Mesothelial cell of epicardium (in vitro differentiated cells): ENCODE measurements at places on chromosomes 5 and 9.

GRCh38 chr9:88936668-88937067 lies 54.6 kb upstream of the S1PR3 start:
- no peak for DNase-seq

DNA sequence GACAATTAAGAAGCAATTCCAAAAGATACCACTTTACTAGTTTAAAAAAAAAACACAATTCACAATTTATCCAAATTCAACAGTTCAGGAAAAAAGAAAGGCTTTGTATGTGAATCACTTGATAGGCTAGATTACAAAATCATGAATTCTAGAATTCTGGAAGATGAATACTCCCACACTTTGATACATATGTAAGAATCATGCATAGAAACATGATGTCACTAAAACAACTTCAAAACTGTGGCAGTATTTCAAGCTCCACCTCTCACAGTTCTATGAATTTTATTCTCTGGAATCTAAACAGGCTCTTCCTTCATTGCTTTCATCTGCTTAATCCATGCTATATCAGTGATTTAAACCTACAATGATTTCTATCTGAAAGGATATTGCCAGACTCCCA lies 51.0 kb downstream of the GNAQ start:
- no peak for DNase-seq

DNA sequence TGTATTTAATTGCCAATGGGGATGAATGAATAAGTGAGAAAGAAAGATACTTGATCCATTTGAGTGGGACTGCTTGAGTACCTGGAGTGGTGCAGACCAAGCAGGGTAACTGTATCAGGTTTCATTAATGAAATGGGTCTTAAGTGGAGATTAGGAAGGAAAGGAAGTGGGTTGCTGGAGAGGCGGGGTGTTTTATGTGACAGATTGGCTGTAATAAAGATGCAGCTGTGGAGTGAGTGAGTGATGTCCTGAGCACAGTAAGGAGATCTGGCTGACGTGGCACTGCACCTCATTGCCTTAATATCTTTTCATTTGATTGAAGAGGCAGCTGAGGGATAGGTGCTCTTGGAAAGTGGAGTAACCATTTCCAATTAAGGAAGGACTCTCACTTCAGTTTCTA lies 161.0 kb upstream of the CCDC152 start:
- DNase-seq = no peak

- no peak for DNase-seq
Measured at GRCh38 chr5:111383288-111383970, 128.9 kb downstream of the STARD4 start.

GRCh38 chr5:71937921-71938698 lies 169.2 kb upstream of the MAP1B start:
- DNase-seq = no peak

DNA sequence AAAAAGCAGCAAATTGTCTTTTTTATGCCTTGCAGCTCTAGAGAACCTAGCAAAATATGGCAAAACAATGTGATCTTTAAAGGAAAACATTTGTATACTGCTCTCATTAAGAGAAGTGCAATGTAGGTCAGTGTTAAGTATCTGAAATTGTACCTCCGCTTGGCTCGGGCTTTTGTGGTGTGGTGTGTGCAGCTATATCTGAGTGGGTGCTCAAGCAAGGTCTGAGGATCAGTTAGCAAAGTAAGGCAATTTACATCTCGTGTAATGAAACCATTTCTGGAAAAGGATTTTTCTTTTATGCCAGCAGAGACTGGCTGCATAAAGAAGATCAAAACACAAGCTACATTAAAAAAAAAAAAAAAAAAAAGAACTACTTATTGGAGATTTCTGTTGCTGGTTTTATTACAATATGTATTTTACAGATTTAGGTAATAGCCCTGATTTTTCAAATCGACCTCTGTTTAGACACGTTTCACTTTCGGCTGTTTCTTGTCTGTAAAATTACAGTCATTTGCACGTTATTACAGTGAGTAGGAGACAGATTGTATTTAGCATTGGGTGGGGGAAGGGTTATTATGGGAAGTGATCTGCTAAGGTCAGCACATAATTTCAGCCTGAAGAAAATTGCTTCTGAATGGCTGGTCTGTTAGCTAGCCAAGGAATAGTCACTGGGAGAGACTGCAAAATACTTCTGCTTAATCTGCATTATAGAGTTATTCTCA lies 7.9 kb upstream of the ZNF608 start:
- no peak for DNase-seq

DNA sequence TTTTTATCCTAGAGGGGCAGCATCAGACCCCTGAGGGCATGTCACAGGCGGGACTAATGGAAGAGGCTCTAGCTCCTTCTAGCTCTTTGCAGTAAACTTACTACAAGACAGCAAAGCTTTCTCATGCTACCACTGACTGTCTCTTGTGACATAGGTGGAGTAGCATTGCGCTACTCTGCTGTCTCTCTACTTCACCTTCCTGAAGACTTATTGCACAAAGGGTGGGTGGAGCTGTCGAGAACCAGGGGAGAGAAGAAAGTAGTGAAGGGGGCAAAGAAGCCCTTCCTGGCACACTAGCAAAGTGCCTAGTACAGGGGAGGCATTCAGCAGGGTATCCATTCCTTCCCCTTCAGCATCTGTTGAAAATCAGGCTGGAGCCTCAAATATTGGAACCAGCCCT lies 36.1 kb upstream of the NEK6 start:
- DNase-seq = no peak

DNA sequence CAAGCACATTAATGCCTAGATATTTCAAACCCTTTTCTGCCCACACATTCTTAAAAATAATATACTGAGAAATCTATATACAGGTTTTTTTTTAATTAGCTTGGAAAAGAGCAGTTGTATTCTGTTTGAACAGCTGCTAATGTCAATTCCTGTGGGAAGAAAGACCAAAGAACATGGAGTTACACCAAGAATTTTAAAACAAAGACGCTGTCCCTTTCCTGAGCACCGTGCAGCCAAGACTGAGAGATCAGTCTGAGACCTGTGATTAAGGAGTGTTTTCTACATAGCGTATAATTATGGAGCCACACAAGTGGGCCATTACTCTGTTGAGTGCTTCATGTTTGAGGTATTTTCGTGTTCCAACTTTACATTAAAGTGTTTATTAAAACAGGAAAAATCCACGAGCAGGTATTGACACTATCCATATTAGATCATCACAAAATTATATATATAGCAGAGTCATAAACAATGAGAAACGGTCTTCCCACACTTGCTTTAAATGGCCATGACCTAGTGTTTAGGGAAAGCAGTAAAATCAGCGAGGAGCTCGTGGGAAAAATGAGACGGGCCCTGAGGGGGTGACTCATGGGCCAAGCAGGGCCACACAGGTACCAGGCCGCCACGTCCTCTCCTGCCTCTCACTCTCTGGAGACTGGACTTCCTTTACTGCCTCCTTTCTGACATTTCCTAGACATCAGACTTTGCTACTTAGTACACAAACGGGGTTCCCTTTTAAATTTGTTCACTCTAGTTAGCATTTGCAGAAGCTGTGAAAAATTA lies 153.1 kb upstream of the OTULINL start:
- no peak for DNase-seq

DNA sequence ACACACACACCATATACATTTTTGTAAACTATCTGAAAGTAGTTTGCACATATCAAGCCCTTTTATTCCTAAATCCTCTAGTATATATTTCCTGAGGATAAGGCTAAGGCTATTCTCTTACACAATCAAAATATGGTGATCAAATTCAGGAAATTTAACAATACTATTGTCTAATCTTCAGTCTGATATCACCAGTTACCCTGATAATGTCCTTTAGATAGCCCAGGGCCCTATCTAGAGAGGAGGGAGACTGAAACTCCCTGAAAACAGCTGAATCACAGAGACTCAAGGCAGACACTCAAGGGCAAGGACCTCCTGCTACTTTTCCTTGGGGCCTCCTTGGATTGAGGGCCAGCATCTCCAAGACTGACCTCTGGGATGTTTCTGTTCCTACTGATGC lies 30.4 kb downstream of the PTTG1 start:
- no peak for DNase-seq

GRCh38 chr5:54769072-54769471 lies 216.3 kb downstream of the ESM1 start:
- DNase-seq = no peak

- DNase-seq = no peak
Measured at GRCh38 chr5:56684159-56684558, 131.2 kb upstream of the MAP3K1 start.

- DNase-seq = peak; percentile 36
Measured at GRCh38 chr9:137972988-137973470, 95.4 kb downstream of the CACNA1B start.

GRCh38 chr9:108033976-108034964 lies 544.7 kb upstream of the KLF4 start:
- DNase-seq = no peak

GRCh38 chr5:138951986-138952735 lies 77.0 kb upstream of the LRRTM2 start:
- DNase-seq = no peak

- no peak for DNase-seq
Measured at GRCh38 chr9:4678679-4679267, 596 bp upstream of the CDC37L1 start.

GRCh38 chr9:90394871-90395270 lies 247.8 kb downstream of the DIRAS2 start:
- no peak for DNase-seq

- DNase-seq = no peak
Measured at GRCh38 chr5:112930082-112930344, 8.0 kb upstream of the REEP5 start.

GRCh38 chr5:176994460-176995121 lies 12.0 kb downstream of the UIMC1 start:
- DNase-seq = no peak

- no peak for DNase-seq
Measured at GRCh38 chr5:155019601-155020226, 6.2 kb downstream of the KIF4B start.

GRCh38 chr5:32157078-32157477 lies 17.0 kb downstream of the GOLPH3 start:
- no peak for DNase-seq

GRCh38 chr9:116451500-116452115 lies 235.5 kb upstream of the TRIM32 start:
- no peak for DNase-seq
